Peyer's patch (tissue), 4 donors: ENCODE measurements at places on chromosomes 16 and 17. TPM values are rescaled to one million over a fixed set of nuclear protein-coding genes. Genes with fewer than 3 reads are reported as not detected.

Gene VASN
- total RNA-seq: 18.2 TPM

Gene FOXO3B
- total RNA-seq: 4.3 TPM

Gene ST6GALNAC1
- 91.6 TPM for total RNA-seq

Gene NLRC3
- total RNA-seq: 7.9 TPM

Gene XYLT2
- 17.7 TPM for total RNA-seq

Gene SEPTIN12
- total RNA-seq: not detected

Gene P2RX1
- 4.7 TPM for total RNA-seq

Gene LITAFD
- not detected for total RNA-seq

Gene SLC4A1
- total RNA-seq: not detected

Gene TAC4
- not detected for total RNA-seq

Gene BCKDK
- total RNA-seq: 71.4 TPM

Gene FN3K
- total RNA-seq: 29.6 TPM

Gene TMEM106A
- 12.1 TPM for total RNA-seq

Gene TBC1D3E
- not detected for total RNA-seq

Gene TBC1D26
- total RNA-seq: not detected

Gene CA4
- total RNA-seq: 12.3 TPM

Gene KRT39
- total RNA-seq: not detected

Gene TLCD3A
- total RNA-seq: 10.0 TPM

Gene GPR142
- total RNA-seq: 0.53 TPM

Gene NPTX1
- not detected for total RNA-seq

Gene HAP1
- total RNA-seq: 5.0 TPM
